ENCODE measurements at places on chromosomes 13 and 19.

DNA sequence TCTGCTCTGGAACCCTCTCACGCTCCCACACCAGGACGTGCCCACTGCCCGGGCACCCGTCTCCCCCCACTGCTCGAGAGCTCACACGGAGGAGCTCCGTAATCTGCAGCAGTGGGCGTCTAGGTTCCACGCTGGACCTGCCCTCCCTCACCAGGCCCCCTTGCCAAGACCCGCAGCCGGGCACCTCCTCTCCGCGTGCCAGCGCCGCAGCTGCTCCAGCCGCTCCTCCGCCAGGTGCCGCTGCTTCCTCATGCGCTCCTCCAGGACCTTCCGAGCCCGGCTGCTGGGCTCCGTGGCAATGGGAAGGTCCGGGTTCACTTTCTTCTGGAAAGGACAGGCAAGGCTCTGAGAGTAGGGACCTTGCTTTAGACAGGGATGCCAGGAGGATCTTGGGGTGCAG, 35.0 kb upstream of the MATK start:
- no peak for DNase-seq

DNA sequence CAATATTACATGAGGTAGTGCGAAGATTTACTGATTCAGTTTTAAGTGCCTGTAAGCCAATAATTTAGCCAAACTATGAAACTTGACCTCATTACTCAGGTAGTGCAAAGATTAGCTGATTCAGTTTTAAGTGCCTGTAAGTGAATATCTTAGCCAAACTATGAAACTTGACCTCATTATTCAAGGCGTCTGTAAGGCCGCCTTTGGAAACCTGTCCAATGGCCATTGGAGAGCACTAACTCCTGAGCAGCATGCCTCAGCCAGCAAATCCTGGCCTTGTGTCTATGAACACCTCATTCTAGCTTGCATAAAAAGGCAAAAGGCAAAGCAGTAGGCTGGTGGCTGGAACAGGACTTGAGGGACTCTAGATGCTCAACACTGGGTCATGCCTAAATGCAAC, 127.0 kb upstream of the GPR12 start:
- DNase-seq: no peak

DNA sequence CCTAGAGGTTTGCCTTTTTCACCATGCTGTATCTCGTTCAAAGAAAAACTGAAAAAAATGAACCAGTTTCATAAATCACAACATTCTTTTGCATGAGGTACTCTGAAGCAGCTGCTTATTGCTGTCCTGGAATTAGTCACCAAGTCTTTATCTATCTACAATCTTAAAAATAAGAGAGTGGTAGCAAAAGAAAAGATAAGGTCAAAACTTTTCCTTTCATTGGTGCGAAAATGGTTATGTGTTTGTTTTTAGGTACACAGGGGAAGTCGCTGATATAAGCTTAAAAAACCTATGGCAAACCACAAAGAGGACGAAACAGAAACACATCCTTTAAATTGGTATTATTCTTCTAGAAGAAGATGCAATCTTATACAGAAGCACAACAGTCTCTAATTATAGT, 20.7 kb downstream of the OBI1 start:
- DNase-seq: no peak

GRCh38 chr13:60509601-60510386, 112.8 kb downstream of the TDRD3 start:
- DNase-seq: no peak

GRCh38 chr19:50969413-50969760, at the start of gene KLK6:
Gene KLK6, minus strand, starts transcription at chr19:50969591. Its CDS starts 1,487 bp downstream, at chr19:50968104.
- no peak for DNase-seq

- no peak for DNase-seq
Observed at GRCh38 chr13:28792992-28793391, 27.1 kb upstream of the MTUS2 start.

GRCh38 chr19:40331052-40331451, 17.1 kb downstream of the C19orf47 start:
- DNase-seq: no peak

- DNase-seq: no peak
Observed at GRCh38 chr19:13976446-13976845, 24.1 kb downstream of the DCAF15 start.

DNA sequence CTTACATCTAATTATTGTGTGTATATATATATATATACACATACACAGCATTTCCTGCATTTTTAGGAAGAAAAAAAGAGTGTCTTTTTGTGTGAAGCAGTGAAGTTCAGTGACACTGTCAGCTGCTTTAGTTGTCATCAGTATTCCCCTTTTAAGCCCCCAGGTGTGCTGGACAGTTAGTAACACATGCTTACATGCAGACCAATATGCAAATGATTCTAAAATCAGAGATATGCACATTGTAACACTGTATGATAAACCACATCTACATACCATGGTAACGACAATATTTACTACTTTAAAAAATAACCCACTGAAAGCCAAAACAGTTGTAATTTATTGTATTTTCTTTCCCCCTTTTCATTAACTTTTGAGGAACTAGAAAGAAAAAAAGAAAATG, 16.8 kb downstream of the LHFPL6 start:
- no peak for DNase-seq

DNA sequence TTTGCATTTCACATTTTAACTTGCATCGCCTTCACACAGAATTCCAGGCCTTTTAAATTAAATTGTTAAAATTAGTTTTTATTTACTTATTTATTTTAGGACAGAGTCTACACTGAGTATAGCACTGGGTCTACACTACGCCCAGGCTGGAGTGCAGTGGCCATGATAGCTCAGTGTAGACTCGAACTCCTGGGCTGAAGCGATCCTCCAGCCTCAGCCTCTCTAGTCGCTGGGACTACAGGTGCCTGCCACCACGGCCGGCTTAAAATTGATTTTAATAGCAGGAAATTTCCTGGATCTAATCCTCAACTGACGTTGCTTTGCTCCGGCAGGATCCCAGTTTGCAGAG, 301 bp upstream of the ZNF610 start:
- no peak for DNase-seq

DNA sequence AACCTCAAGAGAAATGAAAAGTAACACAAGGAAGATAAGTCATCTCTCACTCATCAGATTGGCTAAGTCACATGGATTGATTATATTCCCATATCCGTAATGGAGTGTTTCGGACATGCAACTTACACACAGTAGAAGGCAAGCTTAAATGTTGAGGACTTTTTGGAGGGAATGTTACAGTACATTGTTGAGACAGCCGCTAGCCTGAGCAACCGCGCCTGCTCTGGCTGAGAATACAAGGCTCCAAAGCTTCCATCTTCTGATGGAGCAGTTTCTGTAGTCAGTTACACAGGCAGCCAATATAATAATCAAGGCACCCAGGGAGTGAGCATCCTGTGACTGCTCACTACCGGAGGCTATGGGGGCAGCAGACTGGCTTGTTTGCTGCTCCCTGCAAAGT, 1.0 kb upstream of the CRYL1 start:
- no peak for DNase-seq

GRCh38 chr19:10424011-10424637, 3.8 kb downstream of the PDE4A start:
- DNase-seq: peak; percentile 82

- DNase-seq: no peak
Observed at GRCh38 chr19:14203177-14203576, 2.8 kb downstream of the ADGRL1 start.

GRCh38 chr19:33639035-33639681, 17.4 kb downstream of the CHST8 start:
- DNase-seq: no peak

DNA sequence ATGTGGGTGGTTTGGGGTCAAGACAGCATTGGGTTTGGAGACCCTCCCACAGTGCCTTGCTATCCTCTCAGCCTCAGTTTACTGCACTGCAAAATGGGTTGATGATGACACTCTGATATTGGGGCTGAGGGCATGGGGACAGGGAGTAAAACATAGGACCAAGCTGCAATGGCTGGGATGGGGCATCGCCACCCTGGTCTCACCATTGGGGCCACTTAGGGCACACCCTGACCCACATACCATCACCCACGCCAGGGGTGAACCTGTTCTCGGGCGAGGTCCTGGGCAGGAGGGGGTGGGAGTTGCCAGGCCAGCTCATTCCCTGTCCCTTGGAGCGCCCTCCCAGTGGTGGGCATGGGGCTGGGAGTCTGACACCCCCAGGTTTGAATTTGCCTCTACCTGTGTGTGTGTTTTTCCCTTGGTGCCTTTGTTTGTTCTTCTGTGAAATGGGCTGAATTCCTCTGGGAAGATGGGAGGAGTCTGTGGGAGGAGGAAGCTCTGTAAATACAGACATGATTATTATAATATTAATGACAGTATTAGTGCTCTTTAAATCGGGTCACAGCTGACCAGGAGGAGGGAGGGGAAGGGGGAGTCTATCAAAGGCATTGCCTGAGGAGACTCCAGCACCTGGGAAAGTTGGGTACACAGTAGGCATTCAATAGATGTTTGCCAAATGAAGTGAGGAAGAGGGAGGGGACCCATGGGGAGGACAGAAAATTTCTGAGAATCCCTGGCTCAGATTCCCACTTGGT, 2.2 kb upstream of the FCHO1 start:
- no peak for DNase-seq

DNA sequence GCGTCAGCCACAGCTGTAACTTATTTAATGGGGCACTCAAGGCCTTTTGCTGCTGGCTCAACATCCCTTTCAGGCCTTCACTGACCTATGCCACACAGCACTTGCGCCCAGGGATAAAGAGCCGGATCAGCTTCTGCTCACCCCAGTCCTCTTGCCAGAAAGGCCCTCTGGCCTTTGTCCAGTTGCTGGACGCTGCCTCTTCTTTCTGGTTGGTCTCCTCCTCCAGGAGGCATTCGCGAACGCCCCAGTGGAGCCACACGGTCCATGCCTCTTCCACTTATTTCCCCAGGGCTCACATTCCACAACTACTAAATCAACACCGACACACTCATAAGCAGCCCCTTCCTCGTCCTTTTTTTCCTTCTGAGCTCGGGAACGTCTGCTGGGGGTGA, 3.7 kb upstream of the ZNF329 start:
- peak; percentile 47 for DNase-seq

DNA sequence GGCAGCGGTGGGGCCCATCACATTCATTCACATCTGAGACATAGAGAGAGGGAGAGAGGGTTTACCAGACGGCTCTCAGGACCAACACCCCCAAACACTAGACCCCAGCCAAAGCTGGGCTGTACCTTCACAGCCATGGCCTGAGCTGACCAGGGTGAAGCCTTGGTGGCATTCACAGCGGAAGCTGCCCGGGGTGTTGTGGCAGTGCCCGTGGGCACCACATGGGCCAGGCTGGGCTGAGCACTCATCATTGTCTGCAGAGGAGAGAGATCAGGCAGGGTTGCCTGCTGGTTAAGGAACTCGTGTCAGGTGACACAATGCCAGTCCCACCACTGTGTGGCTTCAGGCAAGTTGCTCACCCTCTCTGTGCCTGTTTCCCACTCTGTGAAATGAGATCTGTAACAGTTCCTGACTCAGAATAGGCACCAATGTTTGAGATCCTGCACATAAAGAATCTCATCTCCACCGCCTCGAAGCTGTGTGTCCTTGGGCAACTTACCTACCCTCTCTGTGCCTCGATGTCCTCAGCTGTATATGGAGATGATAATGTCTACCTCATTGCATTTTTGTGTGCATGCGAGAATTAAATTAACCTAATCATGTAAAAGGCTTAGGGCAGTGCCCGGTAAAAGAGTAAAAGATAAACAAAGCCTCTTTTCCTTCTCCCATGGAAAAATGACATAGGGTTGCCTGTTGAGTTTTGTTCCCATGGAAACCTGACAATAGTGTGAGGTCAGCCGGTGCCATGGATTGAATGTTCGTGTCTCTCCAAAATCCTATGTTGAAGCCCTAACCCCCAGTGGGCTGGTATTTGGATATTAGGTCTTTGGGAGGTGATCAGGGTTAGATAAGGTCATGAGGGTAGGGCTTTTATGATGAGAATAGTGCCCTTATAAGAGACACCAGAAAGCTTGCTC, 22.9 kb downstream of the CCL25 start:
- DNase-seq: no peak

- no peak for DNase-seq
Observed at GRCh38 chr13:28408863-28409262, 86.1 kb downstream of the FLT1 start.

All from body of pancreas (tissue), 4 donors.